ENCODE measurements at places on chromosomes 4 and X.

GRCh38 chr4:69445388-69445787 is 50.3 kb downstream of the UGT2B4 start:
- DNase-seq, result no peak

- no peak for DNase-seq
Observed at GRCh38 chrX:134443020-134443419, 16.9 kb upstream of the HPRT1 start.

DNA sequence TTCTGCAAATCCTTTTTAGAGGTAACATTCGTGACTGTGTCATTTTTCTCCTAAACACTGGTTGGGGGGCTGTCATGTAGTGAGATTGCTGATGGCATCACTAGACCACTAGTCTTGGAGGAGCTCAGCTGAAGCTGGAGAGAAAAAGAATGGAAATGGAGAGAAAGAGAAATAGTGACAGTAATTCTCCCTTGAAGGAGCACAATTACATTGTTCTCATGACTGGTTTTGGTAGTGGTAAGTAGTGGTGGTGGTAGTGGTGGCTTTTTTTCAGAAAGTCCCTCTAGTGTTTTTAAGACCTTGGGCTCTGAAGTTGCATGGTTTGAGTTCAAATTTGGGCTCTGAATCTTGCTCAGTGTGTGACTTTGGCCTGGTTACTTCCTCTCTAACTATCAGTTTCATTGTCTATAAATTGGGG is 99.8 kb downstream of the LARP7 start:
- DNase-seq, result no peak

DNA sequence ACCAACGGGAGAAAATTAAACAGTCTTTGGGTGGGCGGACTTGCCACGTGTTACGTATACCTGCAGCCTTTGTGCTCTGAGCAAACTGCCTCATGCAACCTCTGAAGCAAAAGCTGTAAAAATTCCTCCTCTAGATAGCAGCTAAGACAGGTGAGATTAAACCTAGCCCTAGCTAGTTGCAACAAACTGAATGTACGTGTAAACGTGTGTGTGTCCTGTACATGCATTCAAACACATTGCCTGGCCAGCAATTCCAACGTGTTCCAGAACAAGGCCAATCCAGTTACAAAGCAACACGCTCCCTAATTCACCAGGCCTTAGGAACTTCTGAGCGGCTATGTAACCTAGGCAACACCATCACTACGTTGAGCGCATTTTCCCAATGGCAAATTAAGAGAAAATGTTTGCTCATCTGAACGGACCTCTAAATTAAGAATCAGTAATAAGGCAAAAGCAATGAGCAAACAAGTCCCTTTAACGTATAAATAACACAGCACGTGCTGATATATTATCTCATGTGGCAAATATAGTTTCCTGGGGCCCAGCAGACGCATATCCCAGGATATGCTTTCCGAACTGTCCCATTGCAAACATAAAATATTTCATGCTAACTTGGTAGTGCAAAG is 792 bp downstream of the PPID start:
- DNase-seq, result peak; percentile 59

GRCh38 chr4:53703267-53703655 is 112.0 kb upstream of the LNX1 start:
- DNase-seq, result no peak

- DNase-seq, result no peak
Observed at GRCh38 chrX:28124416-28124815, 143.2 kb upstream of the DCAF8L1 start.

DNA sequence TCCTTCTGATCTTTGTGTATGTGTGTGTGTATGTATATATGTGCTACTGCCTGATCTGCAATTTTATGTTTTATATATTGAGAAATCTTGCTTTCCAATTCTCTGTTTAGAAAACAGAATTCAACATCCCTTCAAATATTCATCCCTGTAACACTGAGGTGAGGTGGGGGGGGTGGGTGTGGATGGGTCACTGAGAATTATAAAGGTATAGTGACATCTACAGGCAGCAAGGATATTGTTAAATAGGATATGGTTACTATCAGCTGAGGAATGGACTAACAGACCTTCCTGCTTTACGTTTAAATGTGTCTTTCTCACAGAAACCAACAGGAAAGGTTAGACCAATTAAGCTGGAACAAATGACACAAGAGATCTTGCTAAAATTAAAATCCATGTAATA is 19.0 kb upstream of the MAGEB2 start:
- DNase-seq, result peak; percentile 1

DNA sequence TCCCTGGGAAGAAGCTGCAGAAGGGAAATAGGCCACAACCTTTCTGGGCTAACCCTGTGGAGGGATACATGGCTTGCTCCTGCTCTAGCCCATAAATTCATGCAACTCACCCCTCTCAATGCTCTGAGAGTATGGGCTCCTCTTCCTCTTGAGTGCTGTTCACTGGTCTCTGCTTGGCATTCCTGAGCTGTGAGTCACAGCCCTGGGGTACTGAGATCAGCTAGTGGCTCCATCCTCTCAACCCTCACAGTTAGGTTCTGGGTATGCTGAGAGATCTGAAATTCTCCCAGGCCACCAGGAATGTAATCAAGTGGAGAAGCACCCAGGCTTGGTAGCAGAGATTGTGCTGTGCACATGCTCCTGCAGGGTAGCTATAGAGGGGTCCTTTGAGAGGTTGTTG is 60.6 kb upstream of the SPANXN2 start:
- DNase-seq, result peak; percentile 42

GRCh38 chrX:56787734-56788152 is 58.7 kb downstream of the NBDY start:
- DNase-seq, result no peak

DNA sequence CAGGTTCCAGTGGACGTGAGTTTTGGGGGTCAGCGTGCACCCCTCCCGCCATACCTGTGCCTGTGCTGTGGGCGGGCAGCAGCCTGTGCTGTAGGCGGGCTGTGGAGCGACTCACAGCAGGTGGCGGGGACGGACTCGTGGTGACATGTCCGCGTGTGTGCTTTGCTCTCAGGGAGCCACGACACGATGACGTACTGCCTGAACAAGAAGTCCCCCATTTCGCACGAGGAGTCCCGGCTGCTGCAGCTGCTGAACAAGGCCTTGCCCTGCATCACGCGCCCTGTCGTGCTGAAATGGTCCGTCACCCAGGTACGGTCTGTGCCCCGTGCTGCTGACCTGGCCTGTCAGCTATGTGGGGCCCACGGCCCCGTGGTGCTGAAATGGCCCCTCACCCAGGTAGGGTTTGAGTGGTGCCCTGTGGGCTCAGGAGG is 7.4 kb downstream of the PLCXD1 start:
- no peak for DNase-seq

- DNase-seq, result no peak
Observed at GRCh38 chr4:85756938-85757337, 282.0 kb downstream of the ARHGAP24 start.

DNA sequence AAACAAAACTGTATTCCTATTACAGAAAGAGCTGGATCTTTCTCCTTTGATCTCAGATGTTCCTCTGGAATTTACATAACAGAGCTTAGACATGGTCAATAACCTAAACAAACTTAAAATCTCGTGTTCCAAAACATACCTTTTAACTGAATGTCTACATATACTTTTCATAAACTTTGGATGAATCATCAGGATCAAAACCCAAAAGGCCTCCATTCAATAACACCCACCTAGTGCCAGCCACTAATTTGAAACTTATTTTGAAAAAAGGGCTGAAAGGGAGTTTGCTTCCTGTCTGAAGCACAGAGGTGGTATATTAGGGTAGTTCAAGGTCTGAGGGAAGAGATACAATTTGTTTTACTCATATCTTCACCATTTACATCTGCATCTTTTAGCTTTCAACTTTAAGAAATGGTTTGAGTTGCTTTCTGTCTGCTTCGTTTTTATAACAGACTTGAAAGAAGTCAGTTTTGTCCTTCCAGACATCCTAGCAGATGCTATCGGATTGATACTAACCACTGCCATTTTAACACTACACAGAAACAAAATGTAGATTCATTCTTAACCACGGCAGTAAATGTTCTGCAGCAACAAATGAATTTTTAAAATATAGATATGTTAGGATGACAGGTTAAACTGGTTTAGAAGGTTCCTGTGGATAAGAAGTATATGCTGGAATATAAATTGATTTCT is 242.8 kb upstream of the DKK2 start:
- no peak for DNase-seq

DNA sequence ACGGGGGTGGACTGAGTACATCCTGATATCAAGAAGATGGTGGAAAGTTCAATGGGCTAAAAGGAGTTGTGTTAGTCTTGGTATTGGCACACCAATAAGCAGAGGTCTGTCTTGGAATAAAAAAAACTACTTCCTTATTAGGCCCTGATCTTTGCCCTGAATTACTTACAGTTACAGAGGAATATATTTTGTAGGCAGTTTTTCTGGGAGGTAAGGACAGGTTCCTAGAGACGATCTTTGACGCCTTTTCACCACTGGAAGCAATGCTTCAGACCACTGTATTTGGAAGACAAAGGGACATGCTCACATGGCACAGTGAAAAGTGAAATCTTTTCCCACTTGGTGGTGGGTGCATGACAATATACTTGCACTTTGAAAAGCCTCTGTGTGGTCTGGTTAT is 618 bp upstream of the XK start:
- no peak for DNase-seq

DNA sequence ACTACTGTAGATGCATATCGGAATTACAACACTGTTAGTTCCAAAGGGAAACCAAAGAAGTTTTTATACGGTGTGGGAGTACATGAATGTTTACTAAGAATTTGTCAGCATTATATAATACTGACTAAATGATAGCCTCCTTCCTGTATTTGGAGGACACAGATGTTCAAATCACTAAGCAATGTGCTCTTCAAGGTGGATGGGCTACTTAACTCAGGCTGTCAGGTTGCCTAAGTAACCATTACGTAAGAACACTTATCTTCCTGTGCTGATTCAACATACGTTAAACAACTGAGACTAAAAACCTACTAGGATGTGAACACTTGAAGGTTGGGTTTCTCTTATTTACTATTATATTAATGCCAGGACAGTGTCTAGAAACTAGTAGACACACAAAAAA is 81.9 kb upstream of the HPGD start:
- peak; percentile 50 for DNase-seq

GRCh38 chr4:27886120-27886519 is 1025.5 kb downstream of the STIM2 start:
- DNase-seq, result no peak

DNA sequence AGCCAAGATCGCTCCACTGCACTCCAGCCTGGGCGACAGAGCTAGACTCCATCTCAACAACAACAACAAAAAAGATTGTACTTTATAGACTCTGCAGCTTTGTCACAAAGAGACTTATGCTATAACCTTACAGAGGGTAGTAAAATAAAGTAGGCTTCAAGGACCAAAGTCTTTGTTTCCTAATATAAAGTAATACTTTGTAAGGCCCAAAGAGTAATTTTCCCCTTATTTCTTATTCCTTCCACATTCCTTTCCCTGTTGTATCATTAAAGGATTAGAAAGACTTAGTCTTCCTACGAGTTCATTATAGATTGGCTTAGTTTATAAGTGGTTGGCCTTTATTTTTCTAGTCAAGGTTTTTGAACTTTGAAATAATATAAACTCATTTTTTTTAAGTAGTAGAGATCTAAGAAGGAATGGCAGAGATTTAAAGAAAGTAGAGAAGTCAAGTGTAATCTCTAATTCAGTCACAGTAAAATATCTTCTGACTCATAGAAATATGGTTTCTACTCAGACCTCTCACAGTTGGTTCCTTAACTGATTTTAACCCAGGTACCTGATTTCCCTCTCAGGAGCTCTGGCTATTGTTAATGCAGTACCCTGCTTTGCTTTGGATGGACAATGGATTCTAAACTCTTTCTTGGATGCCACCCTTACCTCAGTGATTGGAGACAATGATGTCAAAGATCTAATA is 26.2 kb downstream of the YY2 start:
- DNase-seq, result no peak

GRCh38 chrX:111857534-111858060 is 18.4 kb upstream of the TRPC5OS start:
- DNase-seq, result no peak

DNA sequence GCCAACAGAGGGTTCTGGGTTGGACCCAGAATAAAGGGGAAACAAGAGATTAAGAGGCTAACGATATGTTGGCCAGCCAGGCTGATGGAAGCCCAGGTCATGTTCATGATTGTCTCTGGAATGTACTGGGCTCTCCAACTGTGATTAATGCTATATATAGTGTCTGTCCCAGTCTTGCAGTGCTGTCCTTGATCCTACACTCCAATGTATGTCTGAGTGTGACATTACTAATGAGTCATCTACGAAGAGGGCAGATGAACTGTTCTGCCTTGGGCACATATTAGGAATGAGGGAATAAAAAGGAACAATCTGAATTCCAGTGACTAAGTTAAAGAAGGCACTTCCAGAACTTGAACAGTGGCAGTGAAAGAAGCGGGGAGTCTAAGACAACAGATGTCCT is 142.1 kb downstream of the PDGFRA start:
- DNase-seq, result no peak

DNA sequence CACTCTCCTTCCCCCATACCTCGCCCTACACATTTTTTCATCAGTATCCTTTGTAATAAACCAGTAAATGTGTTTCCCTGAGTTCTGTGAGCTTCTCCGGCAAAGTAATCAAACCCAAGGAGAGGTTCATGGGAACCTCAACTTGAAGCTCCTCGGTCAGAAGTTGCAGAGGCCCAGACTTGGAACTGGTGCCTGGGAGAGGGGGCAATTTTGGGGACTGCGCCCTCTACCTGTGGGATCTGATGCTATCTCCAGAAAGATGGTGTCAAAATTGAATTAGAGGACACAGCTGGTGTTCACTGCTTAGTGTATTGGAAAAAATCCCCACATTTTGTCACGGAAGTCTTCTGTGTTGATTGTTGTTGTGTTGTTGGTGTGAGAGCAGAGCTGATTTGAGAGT is 70.6 kb downstream of the ATP11C start:
- DNase-seq, result no peak

GRCh38 chr4:153844144-153844543 is 55.3 kb upstream of the SFRP2 start:
- no peak for DNase-seq

DNA sequence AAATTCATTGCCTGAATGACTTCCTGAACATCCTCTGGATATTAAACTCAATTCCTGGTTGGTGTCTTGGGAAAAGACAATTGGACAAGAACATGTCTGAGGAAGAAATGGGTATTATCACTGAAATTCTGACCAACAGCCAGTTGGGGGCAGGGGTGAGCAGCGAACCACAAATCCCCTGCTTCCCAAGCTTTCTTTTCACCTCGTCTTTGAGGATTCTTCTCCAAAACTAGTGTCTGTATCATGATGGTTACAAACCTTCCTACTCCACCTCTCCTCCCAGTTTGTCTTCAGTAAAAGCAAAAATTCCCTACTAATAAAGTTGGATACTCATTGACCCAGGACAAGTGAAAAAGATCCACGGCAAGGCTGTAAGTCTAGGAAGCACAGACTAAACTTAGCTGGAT is 48.3 kb upstream of the WDR1 start:
- no peak for DNase-seq

DNA sequence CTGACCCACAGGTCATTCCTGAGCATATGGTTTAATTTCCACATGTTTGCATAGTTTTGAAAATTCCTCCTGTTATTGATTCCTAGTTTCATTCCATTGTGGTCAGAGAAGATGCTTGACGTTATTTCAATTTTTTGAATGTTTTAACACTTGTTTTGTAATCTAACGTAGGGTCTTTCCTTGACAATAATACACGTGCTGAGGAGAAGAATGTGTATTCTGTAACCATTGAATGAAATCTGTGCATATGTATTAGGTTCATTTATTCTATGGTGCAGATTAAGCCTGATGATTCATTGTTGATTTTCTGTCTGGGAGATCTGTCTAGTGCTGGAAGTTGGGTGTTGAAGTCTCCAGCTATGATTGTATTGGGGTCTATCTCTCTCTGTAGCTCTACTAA is 486.4 kb upstream of the RPS6KA3 start:
- DNase-seq, result no peak
